ENCODE measurements at places on chromosomes 3 and 15.

DNA sequence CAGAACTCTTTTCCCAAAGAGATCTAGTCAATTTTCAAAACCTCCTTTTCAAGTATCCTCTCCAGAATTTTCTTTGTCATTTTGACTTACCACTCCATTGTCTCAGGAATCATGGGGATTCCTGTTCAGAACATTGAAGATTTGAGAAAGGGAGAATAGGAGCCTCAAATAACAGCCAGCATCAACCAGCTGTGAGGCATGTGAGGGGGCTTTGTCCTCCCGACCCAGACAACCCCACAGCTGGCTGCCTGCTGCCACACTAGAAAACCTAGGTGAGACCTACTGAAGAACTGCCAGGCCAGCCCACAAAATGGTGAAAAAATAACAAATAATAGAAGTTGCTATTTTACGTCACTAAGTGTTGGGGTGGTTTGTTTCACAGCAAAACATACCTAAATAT, 5.9 kb upstream of the ARHGEF26 start:
- no peak for DNase-seq

- DNase-seq, result no peak
Measured at GRCh38 chr3:100210772-100211135, 50.0 kb upstream of the TBC1D23 start.

DNA sequence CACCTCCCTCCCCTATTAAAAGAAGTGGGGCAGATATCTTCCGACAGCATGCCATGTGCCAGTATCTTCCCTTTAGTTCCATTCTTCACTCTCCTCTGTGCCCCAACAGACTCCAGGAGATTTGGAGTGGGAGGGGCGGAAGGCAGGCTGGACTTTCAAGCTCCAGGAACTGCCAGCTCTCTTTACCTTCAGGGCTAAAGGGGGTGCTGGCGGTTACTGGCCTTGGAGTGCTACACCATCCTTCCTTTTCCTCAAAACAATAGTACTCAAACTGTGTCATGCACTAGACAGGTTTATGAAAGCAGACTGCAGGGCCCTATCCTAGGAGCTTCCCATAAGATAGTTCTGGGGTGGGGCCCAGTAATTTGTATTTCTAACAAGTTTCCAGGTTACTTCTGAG, 6.0 kb downstream of the LINS1 start:
- DNase-seq, result no peak

GRCh38 chr15:43134157-43134635, 810 bp downstream of the TMEM62 start:
- no peak for DNase-seq

DNA sequence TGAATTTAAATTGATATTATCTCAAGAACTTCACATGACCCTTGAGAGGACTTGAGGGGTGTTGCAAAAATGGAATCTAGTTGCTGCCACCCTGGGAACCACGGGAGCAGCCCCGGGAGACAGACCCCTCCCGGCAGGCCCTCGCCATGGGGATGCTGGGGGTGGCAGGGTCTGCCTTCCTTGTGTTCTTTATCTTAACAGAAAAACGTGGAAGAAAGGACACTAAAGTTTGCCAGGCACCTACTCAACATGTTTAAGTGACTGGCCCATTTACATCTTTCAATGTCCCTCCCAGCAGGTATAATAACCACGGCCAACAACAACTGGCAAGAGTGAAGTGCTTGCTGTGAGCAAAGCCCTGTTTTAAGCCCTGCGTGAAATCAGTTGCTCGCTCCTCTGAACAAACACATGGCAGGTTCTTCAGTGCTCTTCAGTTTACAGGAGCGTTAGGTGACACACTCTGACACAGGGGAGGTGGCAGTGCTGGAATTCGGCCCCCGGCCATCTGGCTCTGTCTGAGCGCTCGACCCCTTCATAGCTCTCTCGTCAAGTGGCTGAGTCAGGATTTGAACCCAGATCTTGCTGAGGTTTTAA, 112.5 kb downstream of the ASB7 start:
- DNase-seq, result no peak
